NCI-H2107 (cell line): ENCODE measurements at places on chromosomes 11 and 22.

GRCh38 chr11:123839131-123839530 lies 33.0 kb upstream of the OR6M1 start:
- no peak for DNase-seq

GRCh38 chr11:66809592-66809991 lies 33.6 kb upstream of the RCE1 start:
- no peak for DNase-seq

GRCh38 chr11:11450744-11451362 lies 97.8 kb upstream of the CSNK2A3 start:
- DNase-seq = no peak

- DNase-seq = no peak
Observed at GRCh38 chr22:26236991-26237390, 67.7 kb downstream of the SEZ6L start.

- no peak for DNase-seq
Observed at GRCh38 chr22:37379085-37379484, 48.2 kb downstream of the ELFN2 start.
